ENCODE measurements at places on chromosomes 5 and 9.

- DNase-seq, result no peak
These were observed 1782.4 kb upstream of the WWC1 start for GRCh38 chr5:166509085-166509484.

GRCh38 chr9:16704116-16705110 is 166.1 kb downstream of the BNC2 start:
- no peak for DNase-seq

GRCh38 chr9:112348257-112349007 is 15.0 kb upstream of the PTBP3 start:
- DNase-seq, result no peak

- no peak for DNase-seq
These were observed 63.4 kb downstream of the GOLM1 start for GRCh38 chr9:86035827-86036440.

DNA sequence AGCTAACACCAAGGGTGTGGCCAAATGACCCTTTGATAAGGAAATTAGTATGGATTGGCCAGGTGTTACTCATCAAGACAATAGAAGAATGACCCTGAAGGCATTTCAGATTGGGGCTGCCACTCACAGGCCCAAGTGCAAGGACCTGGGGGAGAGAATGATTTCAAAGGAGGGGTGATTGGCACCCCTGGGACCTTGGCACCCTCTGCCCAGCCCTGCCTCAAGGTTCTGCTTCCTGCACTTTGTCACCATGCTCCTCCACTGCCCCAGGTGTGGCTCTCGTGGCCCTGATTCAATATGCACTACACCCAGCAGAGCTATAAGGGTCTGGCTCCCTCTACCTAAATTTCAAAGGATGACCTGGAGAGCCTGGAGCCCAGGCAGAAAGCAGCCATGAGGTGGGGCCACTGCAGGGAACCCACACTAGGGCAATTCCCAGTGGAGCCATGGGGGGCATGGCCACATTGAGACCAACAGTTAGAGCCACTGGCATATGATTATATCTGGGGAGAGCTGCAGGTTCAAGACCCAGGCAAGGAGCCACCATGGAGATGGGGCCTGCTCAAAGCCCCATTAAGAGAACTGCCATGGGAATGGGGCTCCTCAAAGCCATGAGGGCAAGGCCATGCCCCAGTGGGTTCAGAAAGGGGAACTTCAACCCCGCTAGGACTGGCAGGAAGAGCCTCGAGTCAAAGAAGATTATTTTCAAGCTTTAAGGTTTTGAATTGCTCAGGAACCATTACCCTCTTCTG is 93.0 kb downstream of the CEMIP2 start:
- no peak for DNase-seq

DNA sequence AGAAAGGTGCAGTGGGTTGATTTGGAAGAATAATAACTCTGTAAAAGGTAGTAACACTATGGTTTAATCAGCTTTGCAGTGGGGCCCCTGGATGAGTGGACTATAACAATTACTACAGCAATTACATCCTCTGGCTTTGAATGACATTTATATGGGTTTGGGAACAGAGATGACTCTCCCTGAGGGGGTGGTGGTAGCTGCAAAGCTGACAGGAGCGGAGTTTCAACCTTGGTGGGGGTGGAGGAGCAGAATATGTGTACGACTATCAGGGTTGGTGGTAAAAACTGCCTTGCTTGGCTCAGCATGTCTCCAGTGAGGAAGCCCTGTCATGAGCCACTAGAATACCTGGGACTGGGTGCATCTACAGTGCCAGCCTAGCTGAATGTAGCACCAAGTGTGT is 28.3 kb upstream of the NR3C1 start:
- DNase-seq, result no peak

GRCh38 chr9:14313951-14314423 is at the start of gene NFIB:
Gene NFIB (minus strand): TSS chr9:14314141. CDS start chr9:14313511, 630 bp downstream.
- no peak for DNase-seq

DNA sequence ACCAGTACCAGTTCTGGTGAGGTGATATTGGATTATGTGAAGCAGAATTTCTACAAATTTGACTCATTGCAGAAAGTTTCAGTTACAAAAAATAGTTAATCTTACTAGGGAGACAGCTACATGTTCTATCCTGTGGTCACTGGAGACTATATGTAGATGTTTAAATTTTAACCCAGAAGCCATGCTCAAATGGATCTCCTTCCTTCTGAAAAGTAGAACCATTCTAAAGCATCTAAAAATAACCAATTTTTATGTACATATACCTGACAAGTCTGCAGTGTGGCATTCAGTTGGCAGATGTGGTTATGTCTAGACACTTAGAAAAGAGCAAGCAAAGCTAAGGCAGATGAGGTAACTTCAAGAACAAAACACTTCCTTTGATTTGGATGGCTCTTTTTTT is 65.5 kb upstream of the POU4F3 start:
- no peak for DNase-seq

DNA sequence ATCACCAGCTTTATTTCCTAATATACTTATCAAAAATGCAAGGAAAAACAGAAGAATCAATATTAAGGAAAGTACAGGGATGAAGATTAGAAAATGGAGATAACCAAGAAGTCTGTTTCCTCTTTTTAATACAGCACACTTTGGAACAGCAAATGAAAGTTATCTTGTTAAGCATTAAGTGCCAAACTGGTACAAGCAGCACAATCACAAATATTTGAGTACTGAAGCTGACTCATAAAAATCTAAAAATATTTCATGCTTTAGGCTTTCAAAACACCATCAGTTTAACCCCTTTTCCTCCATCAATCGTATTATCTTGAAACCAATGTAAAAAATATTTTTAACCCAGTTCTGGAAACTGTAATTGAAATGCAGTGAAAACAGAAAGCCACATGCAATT is 2.7 kb downstream of the FBXW11 start:
- DNase-seq, result no peak

- no peak for DNase-seq
These were observed 92.0 kb downstream of the PLCXD3 start for GRCh38 chr5:41418220-41419031.

DNA sequence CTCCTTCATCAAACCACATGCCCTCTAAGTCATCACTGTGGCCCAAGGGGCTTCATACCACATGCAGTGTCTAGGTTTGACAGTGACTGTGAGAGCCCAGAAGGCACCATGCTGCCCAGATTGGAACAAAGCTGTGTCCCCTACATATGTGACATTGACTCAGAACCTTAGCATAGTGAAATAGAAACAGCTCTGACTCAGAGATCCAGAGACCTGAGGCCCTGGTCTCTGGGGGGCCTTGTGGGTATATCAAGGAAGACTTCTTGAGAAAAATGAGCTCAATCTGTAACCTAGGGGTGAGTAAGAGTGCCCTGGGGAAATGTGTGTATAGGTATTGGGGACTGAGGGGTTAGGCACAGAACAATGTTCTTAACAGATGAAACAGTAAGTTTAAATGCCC is 7.1 kb upstream of the ENTREP1 start:
- DNase-seq, result no peak

DNA sequence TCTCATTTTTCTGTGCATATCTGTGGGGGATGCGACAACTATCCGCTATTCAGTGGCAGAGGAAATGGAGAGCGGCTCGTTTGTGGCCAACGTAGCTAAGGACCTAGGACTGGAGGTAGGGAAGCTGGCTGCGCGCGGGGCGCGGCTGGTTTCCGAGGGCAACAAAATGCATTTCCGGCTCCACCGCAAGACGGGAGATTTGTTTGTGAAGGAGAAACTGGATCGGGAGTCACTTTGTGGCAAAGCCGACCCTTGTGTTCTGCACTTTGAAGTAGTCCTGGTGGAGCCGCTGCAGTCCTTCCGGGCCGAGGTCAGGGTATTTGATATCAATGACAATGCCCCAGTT is 320 bp downstream of the PCDHB1 start:
- no peak for DNase-seq

DNA sequence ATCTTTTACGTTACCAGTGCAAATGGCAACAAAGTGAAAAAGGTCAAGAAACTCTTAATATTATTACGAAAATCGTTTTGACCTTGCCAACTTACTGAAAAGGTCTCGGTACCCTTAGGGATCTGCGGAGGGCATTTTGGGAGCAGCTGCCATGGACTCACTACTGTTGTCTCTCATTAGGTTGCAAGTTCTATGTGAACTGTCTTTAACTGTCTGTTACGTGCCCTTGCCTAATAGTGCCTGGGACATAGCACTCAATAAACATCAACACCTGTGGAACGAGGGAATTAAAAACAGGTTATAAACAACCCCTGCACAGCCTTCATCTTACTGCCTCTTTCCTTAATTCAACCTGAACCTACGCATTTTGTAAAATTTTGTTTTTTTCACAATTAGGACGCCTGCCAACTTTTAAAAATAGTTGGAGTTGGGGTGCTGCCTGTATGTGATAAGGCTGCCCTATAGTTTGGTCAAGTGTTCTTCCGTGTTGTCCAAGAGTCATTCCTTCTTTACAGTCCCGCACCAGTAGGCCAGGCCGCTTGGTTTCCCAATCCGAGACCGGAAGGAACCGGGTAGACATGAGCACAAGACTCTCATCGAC is 527 bp upstream of the SREK1 start:
- no peak for DNase-seq

DNA sequence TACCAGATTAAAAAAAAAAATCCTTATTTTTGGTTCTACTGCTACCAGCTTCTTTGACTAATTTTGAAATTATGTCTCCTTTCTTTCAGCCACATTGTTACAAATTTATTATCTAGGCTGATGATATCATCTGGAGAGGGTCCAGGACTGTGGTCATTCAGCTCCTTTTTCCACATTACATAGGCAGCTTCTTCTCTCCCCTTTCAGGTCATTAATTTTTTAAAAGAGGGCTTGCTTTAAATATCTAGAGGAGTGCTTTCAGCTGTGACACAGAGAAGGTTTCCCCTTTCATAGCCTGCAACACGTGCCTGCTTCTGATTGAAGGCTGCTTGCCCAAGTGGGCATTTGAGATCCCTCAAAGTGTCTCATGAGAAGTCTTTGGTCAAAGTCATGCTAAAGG is 155.7 kb upstream of the PAPPA start:
- DNase-seq, result no peak

GRCh38 chr9:93904649-93905472 is 50.3 kb downstream of the BARX1 start:
- DNase-seq, result no peak

Data from HL-60 (cell line).